ENCODE measurements at places on chromosomes 3 and 15.

GRCh38 chr3:102169915-102170479 lies 264.8 kb upstream of the ZPLD1 start:
- H3K27me3 ChIP-seq = no peaks in the 10 kb centered on the region
- H3K4me3 ChIP-seq = no peak overlapping the region
- H3K4me1 ChIP-seq = no peaks in the 10 kb centered on the region
- H3K36me3 ChIP-seq = no peaks in the 10 kb centered on the region
- H3K27ac ChIP-seq = no peak overlapping the region
- DNase-seq = no peak

- DNase-seq = no peak
- no peaks in the 10 kb centered on the region for H3K4me1 ChIP-seq
- H3K36me3 ChIP-seq = no peaks in the 10 kb centered on the region
- H3K27ac ChIP-seq = no peak overlapping the region
- H3K4me3 ChIP-seq = no peak overlapping the region
These were observed 88.0 kb upstream of the OSBPL11 start for GRCh38 chr3:125683067-125683829.

- no peaks in the 10 kb centered on the region for H3K27me3 ChIP-seq
- no peak overlapping the region for H3K4me3 ChIP-seq
- DNase-seq = no peak
- no peak overlapping the region for H3K27ac ChIP-seq
These were observed 34.9 kb upstream of the CCDC50 start for GRCh38 chr3:191294291-191294690.

DNA sequence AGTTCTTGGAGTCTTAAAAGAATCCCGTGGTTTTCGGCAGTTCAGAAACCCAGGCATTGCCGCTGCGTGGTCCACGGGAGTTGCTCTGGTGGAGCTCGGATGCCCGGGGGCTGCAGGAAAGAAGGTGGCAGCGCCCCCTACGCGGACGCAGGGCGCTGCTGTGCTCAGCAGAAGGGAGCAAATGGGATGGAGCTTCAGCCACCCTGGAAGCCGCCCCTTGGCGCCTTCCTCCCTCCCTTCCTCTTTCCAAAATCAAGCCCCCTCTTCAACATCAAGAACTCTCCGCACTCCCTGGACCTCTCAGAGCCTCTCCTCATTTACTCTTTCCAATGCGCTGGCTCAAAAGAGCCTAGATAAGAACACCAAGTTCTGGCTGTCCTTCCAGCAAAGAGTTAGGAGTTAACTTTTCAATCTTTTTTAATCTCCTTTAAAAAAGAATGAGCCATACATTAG lies 880 bp upstream of the CHRNA7 start:
- H3K4me3 ChIP-seq = peak overlapping the region; percentile 75
- no peak overlapping the region for H3K27ac ChIP-seq
- no peaks in the 10 kb centered on the region for H3K4me1 ChIP-seq
- no peaks in the 10 kb centered on the region for H3K36me3 ChIP-seq
- DNase-seq = peak; percentile 49
- peaks cover 10% of the 10 kb centered on the region for H3K27me3 ChIP-seq

All from colonic mucosa (tissue), 4 donors.